ENCODE measurements at places on chromosomes 12 and 14.

- no peak for DNase-seq
These were observed 11.0 kb upstream of the RHOJ start for GRCh38 chr14:63193236-63193635.

DNA sequence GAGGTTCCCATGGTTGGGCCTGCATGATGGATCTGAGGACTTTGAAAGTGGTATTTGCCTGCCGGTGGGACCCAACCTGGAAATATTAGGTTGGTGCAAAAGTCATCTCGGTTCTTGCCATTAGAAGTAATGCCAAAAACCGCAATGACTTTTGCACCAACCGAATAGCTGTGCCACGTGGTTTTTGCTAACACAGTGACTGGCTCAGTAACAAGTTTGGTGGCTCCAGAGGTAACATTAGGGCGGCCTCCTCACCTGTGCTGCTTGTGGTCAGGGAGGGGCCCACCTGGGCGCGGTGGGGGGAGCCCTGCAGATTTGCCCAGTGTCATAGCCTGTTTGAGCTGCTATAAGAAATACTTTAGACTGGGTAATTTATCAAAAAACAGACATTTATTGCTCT lies 1.8 kb downstream of the BDKRB2 start:
- DNase-seq: no peak

- no peak for DNase-seq
These were observed 31.9 kb upstream of the OSBPL8 start for GRCh38 chr12:76591476-76591875.

- DNase-seq: no peak
These were observed 17.5 kb downstream of the AREL1 start for GRCh38 chr14:74695406-74695805.

- DNase-seq: no peak
These were observed 115.0 kb downstream of the SLC15A4 start for GRCh38 chr12:128708789-128709188.

GRCh38 chr14:59897757-59898383 lies 22.1 kb upstream of the LRRC9 start:
- peak; percentile 11 for DNase-seq

- no peak for DNase-seq
These were observed 138.4 kb downstream of the ADGRD1 start for GRCh38 chr12:131091976-131092691.

- no peak for DNase-seq
These were observed 12.9 kb downstream of the CREBL2 start for GRCh38 chr12:12624498-12624992.

- no peak for DNase-seq
These were observed 57.3 kb downstream of the ETV6 start for GRCh38 chr12:11706509-11707379.

- DNase-seq: no peak
These were observed 12.9 kb downstream of the ABCD4 start for GRCh38 chr14:74289801-74290200.

- no peak for DNase-seq
These were observed 15.4 kb downstream of the HSP90AA1 start for GRCh38 chr14:102071283-102071998.

DNA sequence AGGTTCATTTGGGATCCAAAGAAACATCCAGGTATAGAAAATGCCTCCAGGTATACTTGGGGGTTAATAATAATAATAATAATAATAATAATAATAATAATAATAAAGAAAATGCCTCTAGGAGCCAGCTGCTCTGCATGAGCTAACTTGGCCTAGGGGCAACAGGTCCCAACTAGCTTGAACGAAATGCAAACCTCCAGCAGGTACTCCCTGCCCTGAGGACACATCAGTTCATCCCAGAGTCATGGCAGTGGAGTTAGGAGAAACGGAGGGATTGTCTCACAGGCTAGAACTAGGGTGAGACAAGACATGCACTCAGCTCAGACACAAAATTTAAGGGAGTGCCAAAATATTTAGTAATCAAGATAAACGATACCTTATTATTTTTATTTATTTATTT lies 12.5 kb upstream of the TMEM229B start:
- DNase-seq: no peak

GRCh38 chr12:58358369-58358768 lies 417.0 kb downstream of the ATP23 start:
- no peak for DNase-seq

DNA sequence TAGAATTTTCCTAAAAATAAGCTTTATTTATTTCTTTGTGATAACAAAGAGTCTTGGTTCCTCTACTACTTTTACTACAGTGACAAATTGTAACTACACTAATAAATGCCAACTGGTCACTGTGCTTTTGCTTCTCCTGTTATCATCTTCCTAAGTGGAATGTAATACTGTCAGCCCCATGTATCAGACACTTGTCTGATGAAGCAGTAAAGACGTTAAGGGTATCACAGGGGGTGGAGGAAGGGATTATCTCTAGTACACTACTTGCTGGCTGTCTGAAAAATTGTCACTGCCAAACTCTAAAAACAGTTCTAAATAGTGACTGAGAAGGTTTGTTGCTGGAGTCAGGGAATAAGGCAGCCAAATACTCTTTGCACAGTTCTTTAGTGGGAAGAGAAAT lies 11.3 kb downstream of the ASB8 start:
- no peak for DNase-seq

DNA sequence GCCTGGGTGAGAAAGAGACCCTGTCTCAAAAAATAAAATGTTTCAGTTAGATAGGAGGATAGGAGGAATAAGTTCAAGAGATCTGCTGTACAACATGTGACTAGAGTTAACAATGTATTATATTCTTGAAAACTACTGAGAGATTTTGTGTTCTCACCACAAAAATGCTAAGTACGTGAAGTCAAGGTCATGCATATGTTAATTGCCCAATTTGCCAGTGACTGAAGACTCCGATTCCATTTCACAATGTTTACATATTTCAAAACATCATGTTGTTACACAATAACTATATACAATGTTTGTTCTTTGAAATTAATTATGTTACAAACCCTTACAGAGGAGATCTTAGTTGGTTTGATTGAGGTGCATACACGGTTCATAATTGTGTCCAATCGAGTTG lies 52.1 kb downstream of the SLC15A4 start:
- DNase-seq: no peak

DNA sequence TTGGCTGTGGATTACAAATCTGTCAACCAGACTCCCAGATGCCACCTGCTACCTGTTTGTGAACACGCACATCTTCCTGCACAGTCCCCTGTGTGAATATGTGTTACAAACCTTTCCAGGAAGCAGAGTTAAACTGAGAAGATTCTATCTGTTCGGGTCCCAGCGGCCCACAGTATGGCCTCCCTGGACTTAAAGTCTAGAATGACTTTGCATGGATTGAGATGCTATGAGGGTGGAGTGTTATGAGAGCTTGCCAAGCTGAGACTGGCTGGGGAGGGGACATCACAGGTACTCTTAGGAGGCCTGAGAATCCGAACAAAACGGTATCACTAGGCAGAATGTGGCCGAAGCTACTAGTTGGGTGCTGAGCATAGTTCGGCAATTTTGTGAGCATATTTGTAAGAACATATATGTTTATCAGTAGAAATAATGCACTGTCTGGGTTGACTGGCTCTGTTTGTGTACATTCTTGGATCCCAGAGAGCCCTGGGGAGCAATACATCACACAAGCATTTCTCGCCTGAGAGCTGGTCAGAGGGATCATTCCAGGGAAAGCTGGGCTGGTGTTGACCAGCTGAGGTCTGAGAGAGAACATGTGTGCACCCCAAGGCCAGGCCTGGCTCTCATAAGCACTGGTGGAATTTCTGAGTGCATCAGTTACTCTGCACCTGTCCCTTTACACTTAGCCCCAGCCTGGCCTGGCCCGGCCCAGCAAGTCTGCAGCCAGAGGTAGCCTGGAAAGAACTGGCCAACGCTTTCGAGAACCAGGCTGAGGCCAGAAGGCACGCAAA lies 29.8 kb upstream of the LTBP2 start:
- DNase-seq: no peak

DNA sequence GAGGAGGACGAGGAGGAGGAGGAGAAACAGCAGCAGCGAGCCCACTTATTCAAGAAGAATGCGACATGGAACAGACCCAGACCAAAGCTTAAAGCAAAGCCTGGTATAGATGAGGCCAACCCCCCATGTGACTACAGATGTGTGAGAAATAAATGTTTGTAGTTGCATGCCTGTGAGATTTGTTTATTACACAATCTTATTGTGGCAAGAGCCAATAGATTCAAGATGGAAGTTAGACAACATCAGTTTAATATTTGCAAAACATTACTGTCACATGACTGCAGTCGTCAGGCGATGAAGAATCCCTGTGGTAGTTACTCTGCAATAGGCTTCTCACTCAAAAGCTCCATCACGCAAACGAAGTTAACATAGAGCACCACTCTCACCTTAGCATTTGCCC lies 17.2 kb upstream of the SLC35F4 start:
- no peak for DNase-seq

- DNase-seq: no peak
These were observed 16.8 kb upstream of the CCDC91 start for GRCh38 chr12:28173440-28173839.

GRCh38 chr14:91883753-91884152 lies 16.4 kb upstream of the TC2N start:
- no peak for DNase-seq

DNA sequence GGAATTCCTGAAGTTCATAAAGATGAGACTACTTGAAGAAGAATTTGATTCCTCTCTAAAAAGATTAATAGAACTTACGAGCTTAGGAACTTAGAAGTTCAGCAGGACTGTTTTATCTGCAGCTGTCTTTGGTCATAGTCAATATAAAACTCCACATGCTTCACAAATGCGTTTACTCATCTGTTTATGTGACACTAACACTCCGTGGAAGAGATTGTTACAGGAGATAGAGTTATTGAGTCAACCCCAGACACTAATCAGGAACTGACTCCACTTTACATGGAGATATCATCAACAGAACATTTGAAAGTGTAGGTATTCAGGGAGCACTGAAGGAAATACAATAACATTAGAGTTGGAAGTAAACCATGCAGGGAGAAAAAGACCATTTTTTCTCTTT lies 92.8 kb downstream of the LRFN5 start:
- no peak for DNase-seq

DNA sequence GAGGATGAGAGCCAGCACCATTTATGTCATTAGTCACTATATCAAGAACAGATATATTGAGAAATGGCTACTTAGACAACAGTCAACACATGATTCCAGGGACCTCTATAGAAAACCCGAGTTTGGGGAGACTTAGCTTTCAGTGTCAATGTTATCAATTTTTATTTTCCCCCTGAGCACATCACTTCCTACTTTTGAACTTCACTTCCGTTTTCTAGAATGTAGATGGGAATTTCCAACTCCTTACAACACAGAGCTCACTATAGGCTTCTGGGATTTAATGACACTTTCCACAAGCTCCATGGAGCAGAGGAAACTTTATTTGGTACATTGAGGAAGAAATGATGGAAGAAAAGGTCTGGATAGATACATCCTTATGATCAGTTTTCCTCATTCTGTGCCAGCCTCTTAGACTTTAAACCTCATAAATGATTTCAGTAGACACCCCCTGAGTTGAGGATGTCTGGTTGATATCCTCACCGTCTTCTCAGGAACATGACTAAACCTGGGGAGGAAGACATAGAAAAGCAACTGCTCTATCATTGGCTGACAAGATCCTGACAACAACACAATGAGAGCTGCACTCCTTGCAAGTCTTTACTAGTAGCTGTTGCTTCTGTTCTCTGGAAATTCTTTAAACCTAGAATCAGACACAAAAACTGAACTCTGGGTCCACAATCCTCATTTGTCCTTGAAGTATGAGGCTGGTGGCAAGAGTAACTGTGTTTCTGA lies 449.4 kb upstream of the OR4E1 start:
- DNase-seq: no peak

- DNase-seq: no peak
These were observed 22.7 kb upstream of the SRGAP1 start for GRCh38 chr12:63821781-63822251.

GRCh38 chr12:9334041-9334692 lies 126.0 kb upstream of the PZP start:
- no peak for DNase-seq

- no peak for DNase-seq
These were observed 1.8 kb upstream of the MED6 start for GRCh38 chr14:70602254-70602653.

DNA sequence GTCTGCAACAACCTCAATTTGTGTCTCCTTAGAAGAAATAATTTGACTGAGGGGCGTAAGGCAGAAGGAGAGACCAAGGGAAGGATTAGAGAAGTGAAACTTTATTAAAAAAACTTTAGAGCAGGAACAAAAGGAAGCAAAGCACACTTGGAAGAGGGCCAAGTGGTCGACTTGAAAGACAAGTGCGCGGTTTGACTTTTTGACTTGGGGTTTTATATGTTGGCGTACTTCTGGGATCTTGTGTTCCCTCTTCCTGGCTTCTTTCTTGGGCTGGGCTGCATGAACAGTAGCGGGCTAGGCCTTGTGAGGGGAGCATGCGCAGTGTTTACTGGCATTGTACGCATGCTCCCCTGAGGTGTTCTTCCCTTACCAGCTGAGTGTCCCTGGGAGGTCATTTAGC lies 369.3 kb upstream of the DCN start:
- peak; percentile 1 for DNase-seq

DNA sequence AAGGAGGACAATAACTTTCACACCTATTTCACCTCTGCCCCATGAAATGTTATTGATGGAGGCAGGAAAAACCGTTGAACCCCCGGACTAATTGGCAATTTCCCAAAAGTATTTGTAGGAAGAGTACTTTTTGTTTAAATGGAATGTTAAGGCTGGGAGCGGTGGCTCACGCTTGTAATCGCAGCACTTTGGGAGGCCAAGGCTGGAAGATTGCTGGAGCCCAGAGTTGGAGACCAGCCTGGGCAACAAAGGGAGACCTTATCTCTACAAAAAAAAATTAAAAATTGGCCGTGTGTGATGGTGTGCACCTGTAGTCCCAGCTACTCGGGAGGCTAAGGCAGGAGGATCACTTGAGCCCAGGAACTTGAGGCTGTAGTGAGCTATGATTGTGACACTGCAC lies 26.0 kb upstream of the SPTLC2 start:
- no peak for DNase-seq

- peak; percentile 95 for DNase-seq
These were observed at the start of gene RPL41 for GRCh38 chr12:56116267-56117081. RPL41 (plus strand) TSS chr12:56116633.

GRCh38 chr14:31672709-31673108 lies 111.5 kb downstream of the NUBPL start:
- no peak for DNase-seq

GRCh38 chr12:1846421-1847405 lies 26.3 kb downstream of the LRTM2 start:
- DNase-seq: no peak

DNA sequence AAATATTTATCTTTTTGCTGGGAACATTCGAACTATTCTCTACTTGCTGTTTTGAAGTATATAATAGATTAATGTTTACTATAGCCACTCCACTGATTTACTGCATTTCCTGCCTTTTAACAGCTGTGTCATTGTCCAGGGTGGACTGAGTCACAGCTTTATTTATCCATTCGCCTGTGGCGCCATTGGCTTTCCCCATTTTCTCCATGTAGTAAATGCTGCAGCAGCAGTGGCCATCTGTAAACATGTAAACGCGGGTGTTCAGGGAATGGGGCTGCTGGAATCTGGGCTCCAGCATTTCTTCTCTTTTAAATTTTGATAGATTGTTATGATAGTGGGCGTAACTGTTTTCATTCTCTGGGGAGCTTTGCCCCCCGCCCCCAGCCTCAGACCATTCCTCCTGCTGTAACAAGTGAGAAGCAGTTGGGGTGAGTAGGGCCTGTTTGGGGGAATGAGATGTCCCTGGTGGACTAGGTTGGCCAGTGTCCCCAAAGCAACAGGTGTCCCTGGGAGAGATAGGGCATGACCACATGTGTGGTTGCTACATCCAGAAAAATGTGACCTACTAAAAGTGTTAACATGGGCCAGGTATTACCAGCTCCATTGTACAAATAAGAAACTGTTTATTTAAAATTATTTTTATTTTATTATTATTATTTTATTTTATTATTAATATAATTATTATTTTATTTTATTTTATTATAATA lies 32.9 kb downstream of the RIN3 start:
- DNase-seq: no peak

Measured in substantia nigra (tissue), 51 donors.